RCC 7860 (cell line): ENCODE measurements at places on chromosomes 7 and 10.
A peak's percentile ranks its signal among the peaks of the same experiment; 100 is the strongest.

DNA sequence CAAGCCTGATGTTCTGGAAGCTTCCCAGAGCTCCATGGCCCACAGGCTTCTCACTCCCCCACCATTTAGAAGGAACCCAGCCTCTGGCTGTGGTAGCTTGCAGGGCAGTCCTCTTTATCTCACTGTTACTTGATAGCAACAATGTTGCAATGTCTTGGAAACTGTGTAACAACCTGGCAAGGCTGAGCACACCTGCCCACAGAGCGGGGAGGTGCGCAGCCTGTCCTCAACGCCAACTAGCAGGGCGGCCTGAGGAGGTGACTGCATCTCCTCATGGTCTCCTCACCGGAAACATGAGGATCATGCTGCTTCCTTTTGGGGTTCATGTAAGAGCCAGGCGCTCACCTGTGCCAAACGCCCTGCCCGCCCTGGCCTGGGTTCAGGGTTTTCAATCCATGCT, 43.7 kb upstream of the INSIG1 start:
- no peak for DNase-seq

DNA sequence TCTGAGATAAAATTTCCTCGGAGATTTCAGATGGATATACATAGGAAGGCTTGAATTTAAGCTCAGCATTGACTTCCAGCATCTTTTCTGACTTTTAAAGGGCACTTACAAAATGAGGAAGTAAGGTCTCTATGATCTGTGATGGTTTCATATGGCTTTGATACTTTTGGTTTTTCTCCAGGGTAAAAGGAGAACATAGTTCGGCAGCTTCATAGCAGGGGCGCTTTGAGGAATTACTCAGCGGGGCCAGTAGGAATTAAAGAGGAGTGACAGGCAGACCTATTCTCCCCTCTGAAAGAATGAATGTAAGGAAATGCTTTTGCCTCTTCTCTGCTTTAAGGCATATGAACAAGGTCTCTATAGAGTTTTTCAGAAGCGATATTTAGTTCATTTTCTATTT, 80.0 kb upstream of the PCDH15 start:
- no peak for DNase-seq

DNA sequence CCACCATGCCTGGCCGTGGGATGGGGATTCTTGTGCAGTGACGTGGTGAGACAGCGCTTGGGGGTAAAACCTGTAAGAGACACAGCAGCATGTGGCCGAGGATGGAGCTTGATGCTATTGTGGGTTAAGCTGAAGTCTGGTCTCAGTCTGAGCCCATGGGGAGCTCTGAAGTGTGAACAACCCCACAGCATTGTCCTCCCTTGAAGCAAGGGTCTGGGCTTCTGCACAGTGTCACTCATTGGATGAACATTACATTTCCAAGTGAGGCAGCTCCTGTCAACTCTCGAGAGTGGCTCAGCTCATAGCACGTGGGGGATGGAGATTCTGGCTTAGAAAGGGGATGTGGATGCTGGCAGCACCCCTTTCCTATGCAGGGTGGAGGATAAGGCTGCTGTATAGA, 32.2 kb upstream of the ZNF438 start:
- DNase-seq, result no peak

DNA sequence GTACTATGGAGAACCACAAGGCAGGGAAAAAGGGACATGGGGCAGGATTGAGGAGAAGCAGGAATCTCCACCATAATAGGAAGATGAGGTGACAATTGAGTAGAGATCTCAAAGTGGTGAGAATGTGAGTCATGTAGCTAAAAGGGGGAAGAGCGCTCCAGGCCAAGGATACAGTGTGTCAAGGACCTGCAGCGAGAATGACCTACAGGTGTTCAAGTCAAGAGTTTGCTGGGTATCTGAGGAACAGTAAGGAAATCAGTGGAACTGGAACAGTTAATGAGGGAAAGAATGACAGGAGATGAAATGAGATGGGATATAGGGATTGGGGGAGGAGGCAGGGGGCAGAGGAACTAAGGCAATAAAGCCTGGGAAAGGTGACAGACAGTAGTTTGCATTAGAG, 33.6 kb downstream of the SFR1 start:
- no peak for DNase-seq

GRCh38 chr7:43313628-43314378, 201.4 kb downstream of the HECW1 start:
- no peak for DNase-seq

GRCh38 chr10:22435650-22436049, 90.4 kb downstream of the SPAG6 start:
- DNase-seq, result no peak

DNA sequence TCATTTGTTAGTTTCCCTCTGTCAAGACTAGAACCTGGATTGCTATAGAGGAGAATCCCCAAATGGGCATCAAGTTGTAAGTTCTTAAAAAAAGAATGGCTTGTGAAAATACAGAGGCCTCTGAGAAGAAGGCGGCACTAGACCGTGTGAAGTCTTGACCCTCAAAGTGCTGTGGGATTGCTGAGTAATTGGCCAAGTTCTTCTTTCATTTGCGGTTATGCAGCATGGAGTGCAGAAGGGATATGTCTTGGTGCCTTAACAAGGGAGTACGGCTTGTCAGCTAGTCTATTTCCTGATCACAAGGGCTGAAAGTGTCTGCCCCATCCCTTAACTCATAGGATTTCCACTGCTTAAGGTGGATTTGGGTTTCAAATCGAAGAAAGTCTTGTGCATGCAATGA, 81.2 kb downstream of the MKX start:
- no peak for DNase-seq

GRCh38 chr7:41769162-41769561, 66.3 kb upstream of the INHBA start:
- DNase-seq, result no peak

DNA sequence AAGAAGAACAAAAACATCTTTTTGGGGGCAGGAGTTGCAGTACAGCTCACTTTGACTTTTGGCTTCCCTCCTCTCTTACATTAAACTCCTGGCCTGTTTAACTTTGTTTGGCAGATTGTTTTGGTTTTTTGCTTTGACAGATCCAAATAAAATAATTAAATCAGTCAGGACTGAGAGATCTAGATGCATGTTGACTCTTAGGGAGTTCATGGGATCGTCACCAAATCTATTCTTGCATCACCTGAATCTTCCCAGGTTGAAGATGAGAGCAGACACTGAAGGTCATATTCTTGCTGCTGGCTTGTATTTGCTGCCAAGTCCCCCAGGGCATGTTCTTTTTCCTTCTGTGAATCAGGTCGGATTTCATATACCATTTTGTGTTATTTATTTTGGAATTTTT, 759.4 kb downstream of the CNTNAP2 start:
- DNase-seq, result no peak

- DNase-seq, result no peak
Observed at GRCh38 chr7:31683445-31684225, 3.4 kb upstream of the PPP1R17 start.

DNA sequence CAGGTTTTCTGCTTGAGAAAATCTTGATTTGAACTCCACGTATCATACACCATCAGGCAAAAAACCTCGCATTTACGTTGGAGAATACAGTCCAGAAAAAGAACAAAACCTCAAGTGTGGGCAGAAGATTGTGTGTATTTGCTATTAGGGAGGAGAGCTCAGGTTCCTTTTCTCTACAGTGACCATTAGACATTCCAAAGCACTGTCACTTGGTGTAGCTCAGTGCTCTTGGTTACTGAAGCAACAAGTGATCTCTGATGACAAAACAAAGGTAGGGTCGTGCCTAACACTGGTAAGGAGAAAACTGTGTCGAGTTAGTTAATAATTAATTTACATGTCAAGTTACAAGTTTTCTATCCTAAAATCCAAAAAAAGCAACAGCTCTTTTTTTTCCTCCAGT, 72.6 kb downstream of the C1GALT1 start:
- DNase-seq, result peak; percentile 42

- DNase-seq, result peak; percentile 55
Observed at GRCh38 chr10:88379575-88379974, 203.5 kb downstream of the RNLS start.

DNA sequence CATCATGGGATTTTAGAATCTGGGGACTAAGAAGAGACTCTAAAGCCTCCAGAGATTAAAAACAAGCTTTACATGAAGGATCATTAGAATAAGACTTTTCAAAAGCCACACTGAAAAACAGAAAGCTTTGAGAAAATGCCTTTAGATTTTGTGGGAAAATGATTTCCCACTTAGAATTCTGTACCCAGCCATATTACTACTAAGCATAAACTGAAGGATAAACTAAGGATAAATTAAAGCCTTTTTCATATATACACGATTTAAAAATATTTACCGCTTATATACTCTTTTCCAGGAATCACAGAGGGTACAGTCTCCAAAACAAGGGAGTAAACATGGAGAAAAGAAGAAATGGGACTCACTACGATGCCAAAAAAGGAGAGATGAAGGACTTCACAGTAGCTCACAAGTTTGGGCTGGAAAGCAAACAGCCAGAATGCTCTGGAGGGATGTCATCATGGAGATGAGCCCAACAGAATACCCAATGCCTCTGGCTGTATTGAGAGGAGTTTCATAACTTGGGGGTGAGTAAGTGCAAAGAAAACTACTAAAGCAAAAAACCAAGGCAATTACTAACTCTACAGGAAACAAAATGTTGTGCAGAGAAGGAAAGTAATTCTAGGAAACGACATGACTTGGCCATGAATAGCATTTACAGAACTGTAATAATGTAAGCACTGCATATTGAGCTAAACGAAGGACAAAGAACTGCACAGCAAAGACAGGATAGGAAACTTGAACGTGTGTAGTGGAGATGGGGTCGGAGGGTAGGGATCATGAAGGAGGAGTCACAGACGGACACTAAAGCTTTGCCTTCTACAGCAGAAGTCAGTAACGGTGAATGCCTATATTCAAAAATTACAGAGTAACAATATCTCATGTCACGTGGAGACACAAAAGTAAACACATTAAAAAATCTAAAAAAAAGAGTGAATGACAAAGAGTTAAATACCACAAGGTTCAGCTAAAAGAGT, 61.4 kb upstream of the ASAH2 start:
- DNase-seq, result no peak

DNA sequence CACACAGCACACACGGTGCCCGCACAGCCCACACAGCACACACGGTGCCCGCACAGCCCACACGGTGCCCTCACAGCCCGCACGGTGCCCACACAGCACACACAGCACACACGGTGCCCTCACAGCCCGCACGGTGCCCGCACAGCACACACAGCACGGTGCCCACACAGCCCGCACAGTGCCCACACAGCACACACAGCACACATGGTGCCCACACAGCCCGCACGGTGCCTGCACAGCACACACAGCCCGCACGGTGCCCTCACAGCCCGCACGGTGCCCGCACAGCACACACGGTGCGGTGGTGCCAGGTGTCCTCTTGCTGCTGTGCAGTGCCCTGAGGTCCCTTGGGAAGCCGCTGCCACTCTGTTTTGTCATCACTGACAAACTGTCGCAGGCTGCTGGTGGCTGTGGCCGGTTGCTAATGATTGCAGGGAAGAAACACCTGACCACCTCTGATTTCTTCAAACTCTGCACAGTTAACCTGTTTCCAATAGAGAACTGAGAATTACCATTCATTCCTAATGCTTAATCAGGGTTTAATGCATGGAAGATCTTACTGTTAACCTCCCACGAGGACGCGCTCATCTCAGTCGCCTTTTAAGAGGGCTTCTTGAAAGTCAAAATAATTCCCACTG, 66.9 kb downstream of the GLRX3 start:
- no peak for DNase-seq

DNA sequence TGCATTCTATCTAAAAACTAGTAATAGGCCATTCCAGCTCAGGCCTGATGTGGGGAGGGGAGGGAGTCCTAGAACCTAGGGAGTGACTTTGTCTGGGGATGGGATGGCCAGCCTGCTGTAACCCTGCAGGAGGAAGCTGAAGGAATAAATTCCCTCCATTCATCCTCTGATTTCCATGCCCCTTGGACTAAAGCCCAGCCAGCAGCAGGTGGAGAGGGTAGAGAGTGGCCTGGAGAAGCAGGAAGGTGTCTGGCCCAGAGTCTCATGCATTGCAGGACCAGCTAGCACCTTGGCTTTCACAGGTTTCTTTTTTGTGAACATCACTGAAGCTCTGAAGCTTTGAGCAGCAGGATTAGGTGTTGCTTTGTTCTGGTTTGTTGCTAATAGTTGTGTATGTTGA, 32.8 kb upstream of the CDH23 start:
- no peak for DNase-seq

- DNase-seq, result peak; percentile 57
Observed at GRCh38 chr7:141785706-141786552, 4.1 kb upstream of the TAS2R5 start.

DNA sequence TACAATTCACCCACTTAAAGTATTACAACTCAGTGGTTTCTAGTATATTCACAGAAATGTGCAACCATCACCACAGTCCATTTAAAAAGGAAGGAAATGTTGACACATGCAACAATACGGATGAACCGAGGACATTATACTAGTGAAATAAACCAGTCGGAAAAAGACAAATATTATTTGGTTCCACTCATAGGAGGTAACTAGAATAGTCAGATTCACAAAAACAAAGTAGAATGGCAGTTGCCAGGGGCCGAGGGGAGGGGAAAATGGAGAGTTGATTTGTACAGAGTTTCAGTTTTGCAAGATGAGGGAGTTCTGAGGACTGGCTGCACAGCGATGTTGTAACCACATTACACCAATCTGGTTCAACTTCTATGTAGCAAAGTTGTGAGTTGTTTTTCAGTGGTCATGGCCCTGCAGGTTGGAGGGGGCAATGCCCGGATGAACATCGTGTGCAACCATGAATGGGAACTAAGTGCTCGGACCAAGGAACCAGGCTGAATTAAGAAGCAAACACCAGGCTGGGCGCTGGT, 17.6 kb upstream of the TNPO3 start:
- no peak for DNase-seq

GRCh38 chr10:79230328-79230830, 116.9 kb upstream of the PPIF start:
- no peak for DNase-seq

DNA sequence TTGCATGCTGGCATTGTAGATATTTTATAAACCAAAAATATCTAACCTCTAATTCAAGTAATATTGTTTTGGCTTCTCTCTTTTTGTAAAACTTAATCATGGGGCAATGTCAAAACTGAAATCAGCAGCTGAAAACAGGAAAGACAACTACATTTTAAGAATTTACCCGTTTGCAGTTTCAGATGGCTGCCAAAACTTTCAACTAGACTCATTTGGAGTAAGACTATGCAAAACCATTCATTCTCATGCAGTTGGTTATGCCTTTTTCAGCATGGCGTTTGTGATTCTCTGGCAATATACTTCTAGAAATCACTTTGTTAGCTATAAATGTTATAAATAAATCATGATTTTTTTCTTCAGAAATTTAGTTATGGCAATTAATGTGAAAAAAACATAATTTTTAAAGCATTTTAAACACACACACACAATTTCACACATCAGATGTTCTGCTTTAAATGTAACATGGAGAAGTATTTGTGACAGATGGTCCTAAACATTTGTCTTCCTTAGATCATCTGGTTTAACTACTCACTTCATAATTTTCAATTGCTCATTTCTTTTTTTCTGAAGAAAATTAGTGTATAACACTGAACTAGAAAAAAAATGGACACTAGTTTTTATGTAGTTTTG, 116.4 kb downstream of the ITGB8 start:
- DNase-seq, result no peak

- DNase-seq, result no peak
Observed at GRCh38 chr10:117926491-117926890, 120.2 kb downstream of the RAB11FIP2 start.
